ENCODE measurements at places on chromosomes 12 and 14.

- no peak for DNase-seq
Measured at GRCh38 chr14:23650506-23650905, 14.3 kb downstream of the DHRS2 start.

- DNase-seq, result no peak
Measured at GRCh38 chr12:15851045-15851620, 31.1 kb upstream of the STRAP start.

DNA sequence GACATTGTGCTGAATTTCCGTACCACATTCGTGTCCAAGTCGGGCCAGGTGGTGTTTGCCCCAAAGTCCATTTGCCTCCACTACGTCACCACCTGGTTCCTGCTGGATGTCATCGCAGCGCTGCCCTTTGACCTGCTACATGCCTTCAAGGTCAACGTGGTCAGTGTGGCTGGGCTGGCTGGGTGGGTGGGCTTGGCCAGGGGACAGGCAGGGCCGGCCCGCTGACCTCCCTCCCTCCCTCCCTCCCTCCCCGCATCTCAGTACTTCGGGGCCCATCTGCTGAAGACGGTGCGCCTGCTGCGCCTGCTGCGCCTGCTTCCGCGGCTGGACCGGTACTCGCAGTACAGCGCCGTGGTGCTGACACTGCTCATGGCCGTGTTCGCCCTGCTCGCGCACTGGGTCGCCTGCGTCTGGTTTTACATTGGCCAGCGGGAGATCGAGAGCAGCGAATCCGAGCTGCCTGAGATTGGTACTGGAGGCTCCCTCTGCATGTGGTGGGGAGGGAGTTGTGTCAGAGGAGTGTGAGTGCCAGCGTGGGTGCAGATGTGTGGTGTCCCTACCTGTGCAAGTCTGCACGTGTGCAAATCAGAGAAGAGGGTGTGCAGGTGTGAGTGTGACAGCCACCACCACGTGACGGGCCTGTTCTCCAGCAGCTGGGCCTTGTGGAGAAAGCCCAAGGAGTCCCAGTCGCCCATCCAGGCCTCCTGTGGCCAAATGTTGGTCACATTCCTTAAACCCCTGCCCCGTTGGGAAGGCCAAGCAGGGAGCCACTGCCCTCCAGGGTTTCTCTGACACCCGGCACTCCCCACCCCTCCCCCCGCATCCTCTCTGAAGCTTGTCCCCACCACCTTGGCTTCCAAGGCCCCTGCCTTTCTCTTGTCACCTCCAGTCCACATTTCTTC, 5.3 kb downstream of the KCNH3 start:
- DNase-seq, result no peak

DNA sequence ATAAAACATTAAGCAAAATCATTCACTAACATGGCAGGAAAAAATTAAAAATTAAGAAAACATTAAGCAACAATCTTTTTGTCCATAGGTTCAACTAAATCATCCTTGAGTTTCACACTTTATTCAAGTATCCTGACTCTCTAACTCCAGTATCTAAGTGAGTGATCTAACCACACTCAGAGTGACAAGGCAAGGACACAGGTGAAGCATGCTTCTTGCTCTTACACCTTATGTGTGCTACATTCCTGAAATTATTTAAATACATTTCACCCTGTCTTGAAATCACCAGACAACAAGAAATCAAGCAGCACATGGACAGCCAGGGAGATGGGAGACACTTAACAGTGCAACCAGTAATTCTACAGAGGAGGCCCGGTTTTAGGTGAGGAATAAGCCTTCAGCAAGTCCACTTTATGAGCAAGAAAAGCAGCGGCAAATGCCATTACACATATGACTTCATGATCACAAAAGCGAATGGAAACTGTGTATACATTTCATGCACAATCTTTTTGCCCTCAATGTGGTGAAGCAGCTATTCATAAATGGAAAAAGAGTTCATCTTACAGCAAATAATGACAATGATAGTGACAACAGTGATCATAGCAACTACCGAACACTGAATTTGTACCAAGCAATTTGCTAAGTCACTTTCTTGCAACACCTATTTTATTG, 37.4 kb downstream of the PHLDA1 start:
- no peak for DNase-seq

- no peak for DNase-seq
Measured at GRCh38 chr14:71321574-71322315, 414.5 kb downstream of the PCNX1 start.

DNA sequence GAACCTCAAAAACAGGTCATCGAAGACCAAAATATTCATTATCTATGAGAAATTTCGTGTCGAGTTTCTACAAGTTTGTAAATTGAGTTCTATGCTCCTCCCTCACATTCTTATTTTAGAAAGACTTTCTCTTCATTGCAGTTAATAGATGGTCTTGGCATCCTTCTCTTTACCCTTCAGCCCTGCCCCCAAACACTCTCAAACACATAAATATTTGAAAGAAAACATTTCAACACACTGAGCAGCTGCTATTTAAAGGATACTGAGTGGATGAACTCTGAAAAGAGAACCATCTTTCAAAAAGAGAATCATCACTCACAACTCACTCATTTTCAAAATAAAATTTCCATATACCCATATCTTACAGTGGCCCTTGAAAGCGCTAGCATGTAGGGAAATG, 67.1 kb downstream of the NUAK1 start:
- DNase-seq, result no peak

DNA sequence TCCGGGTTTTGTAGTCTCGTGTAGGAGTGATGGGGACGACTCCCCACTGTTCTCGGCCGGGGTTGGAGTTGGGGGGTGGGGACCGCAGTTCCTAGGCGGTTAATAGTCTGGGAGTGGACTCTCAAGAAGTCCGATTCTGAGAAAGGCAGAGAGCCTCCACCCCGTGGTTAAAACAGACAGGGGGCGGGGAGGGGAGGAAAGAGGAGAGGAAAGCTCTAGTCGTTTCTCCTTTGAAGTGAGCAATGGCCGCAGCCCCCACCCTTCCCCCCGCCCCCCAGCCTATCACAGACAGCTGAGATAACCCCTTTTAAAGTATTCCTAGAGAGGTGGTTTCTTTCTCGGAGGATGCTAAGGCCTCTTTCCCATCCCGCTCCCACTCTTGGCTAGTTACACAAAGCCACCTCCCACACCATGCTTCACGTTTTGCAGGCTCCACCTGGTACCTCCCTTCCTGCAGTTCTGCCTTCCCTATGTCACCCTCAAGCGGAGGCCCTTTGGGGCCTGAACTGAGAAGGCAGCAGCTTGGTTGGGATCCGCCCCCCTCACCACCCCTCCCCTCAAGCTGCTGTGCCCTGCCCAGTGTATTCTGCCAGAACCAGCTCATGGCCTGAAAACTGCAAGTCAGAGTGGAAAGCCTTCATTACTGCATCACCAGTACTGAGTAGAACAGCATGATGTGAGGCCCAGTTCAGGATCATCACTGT, 853 bp downstream of the USP5 start:
- peak; percentile 61 for DNase-seq

DNA sequence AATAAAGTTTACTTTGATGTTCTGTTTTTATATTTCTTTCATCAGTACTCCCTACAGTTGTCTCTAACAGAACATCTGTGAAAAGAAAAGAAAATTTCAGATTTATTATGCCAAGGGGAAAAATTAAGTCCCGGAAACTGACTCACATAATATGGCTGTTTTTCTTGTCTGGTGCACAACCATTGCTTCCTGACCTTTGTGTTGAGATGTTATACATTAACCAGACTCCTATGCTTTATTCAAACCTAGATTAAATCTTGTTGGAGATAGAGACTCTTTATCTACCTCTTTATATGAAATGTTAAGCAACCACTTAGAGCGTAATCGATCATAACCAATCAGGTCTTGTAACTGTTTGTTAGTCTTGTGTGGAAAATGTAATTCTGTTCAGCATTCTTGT, 37.6 kb upstream of the BICD1 start:
- DNase-seq, result no peak

GRCh38 chr12:89379148-89379838, 27.0 kb upstream of the DUSP6 start:
- no peak for DNase-seq

- DNase-seq, result no peak
Measured at GRCh38 chr14:53946071-53946403, 10.6 kb downstream of the BMP4 start.

- DNase-seq, result no peak
Measured at GRCh38 chr12:43370263-43370662, 181.7 kb downstream of the ADAMTS20 start.

- DNase-seq, result no peak
Measured at GRCh38 chr12:121762269-121762668, 31.2 kb downstream of the RHOF start.

DNA sequence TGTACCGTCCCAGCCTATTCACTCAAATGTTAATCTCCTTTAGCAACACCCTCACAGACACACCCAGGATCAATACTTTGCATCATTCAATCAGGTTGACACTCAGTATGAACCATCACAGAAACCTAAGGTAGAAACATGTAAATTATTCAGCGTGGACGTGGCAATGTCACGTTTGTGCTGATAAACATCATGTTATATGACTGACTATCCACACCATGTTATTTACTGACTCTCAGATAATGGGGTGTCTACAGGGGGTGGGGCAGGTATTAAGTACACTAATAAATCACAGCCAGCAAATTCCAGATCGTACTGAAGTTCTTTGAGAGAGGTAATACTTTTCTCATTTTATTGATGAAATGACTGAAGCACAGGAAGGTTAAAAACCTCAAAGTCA, 280.0 kb downstream of the C12orf75 start:
- DNase-seq, result no peak

- DNase-seq, result no peak
Measured at GRCh38 chr14:53714495-53715192, 242.0 kb downstream of the BMP4 start.

GRCh38 chr12:66060163-66060907, 70.2 kb downstream of the LLPH start:
- DNase-seq, result no peak

GRCh38 chr14:68409387-68409786, 383.5 kb downstream of the ZFP36L1 start:
- no peak for DNase-seq

GRCh38 chr12:44077294-44077693, 241.4 kb downstream of the TMEM117 start:
- DNase-seq, result no peak

DNA sequence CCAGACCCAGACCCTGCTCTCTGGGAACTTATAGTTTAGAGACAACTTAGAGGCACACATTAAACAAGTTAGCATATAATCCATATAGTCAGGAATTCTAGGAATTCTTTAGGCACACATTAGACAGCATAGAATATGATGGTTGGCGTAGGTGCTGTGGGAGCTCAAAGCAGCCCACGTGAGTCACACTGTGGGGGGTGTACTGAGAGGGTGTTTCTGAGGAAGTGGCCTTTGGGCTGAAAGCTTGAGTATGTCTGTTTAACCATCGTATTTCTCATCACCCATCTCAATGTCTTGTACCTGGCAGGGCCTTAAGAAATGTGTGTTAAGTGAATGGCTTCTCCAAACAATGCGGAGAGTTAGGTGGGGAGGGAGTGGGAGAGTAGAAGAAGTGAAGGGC, 67.2 kb downstream of the TMEM30B start:
- no peak for DNase-seq

GRCh38 chr14:45810152-45810872, 557.3 kb upstream of the MIS18BP1 start:
- no peak for DNase-seq

DNA sequence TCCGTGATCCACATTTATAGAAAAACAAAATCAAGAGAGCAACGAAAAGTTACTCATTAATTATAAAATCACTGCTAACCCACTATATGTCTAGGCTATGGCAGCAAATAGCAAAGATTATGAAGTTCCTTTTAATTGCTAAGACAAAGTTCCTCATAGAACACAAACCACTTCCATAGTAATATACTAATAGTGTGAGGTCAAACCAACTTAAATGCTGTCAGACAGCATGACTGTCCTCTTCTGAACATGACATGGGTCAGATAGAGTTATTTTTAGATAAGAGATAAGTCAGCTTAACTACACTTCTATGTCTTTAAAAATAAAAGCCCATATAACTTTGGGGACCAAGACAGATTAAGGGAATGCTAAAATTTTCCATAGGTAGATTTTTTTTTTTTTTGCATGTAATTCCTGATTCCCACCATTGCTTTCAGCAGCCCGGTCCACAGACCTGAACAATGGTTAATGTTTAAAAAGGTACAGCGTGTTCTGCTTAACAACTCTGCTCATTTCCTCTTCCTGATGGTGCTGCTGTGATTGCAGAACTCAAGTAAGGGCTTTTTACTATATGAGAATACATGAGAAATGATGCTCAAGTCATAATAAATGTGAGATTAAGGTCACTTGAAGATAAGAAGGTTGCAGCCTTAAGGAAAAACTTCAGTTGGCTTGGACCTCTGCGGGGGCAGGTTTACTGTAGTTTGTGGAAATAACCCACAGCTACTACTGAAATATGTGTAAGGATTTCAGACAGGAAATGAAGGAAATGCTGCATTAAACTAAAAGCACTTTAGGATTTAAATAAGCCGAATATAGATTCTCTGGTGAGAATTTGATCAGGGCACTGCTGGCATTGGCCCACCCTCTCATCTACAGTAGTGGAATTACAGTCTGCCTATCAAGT, 37.7 kb upstream of the DUSP6 start:
- no peak for DNase-seq

- no peak for DNase-seq
Measured at GRCh38 chr14:105273062-105273461, 24.7 kb downstream of the BTBD6 start.

DNA sequence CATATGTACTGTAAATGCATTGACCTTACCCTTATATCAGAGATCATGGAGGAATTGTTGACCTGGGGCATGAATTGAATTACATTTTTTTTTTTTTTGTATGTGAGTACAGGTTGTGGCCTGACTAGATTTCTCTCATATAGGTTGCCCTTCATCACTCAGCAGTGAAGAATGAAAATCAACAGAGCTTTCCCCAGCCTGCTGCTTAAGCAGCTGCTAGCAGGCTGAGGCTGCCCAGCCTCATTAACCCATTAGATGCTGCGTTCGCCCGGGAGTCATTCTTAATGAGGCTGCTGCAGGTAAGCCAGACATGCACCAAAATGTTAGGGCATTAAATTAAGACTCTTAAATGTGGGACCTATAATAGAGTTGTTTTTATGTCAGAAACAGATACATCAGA, 236.0 kb downstream of the ETNK1 start:
- DNase-seq, result no peak

GRCh38 chr12:90896164-90896563, 58.8 kb downstream of the CCER1 start:
- no peak for DNase-seq

Measured in activated T-helper 2 cell treated with anti-CD3 and anti-CD28 coated beads, Interferon-gamma antibody, Interleukin-2, Interleukin-4, amounts not matched to agents 10 μg/mL and 5 μg/mL and 100 μg/mL, durations not matched to agents 14 hours and 24 hours and 36 hours (primary cell).